ENCODE measurements at places on chromosomes 1 and 21. TPM values are rescaled to one million over a fixed set of nuclear protein-coding genes. Genes with fewer than 3 reads are reported as not detected.

DNA sequence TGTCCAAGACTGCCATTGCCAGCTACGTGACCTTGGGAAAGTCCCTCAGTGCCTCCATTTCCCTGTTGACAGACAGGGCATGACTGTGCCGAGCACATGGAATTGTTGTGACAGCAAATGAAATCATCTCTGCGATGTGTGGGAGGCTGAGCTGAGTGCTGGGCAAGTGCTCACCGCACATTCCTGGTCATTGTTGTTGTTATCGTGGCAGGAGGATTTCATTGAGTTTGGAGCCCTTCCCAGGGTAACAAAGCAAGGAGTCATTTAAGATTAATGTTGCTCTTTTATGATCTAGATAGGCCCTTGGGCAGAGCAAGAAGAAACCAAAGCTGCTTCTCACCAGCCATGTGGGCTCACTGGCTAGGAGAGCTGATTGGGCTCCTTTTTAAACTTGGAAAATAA, 39.6 kb upstream of the ITPKB start:
- DNase-seq, result no peak

The OR2T4 gene
- total RNA-seq, result not detected

DNA sequence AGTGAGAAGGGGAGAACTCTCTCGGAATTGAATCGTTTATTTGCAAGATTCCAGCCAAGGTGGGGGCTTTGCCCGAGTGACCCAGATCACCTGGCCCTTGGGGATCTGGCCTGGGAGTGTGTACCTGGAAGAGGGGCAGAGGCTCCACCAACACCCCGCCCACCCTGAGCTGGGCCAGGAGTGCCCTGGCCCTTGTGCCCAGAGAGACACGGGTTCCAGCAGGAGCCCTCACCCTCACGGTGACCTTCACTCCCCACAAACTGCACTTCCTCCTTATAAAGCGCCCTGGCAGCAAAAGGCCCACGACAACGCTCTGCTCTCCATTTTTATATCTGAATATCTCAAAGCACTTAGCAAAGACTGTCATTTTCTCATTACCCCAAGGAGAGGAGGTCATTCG, 16.6 kb downstream of the CASZ1 start:
- DNase-seq, result no peak

DNA sequence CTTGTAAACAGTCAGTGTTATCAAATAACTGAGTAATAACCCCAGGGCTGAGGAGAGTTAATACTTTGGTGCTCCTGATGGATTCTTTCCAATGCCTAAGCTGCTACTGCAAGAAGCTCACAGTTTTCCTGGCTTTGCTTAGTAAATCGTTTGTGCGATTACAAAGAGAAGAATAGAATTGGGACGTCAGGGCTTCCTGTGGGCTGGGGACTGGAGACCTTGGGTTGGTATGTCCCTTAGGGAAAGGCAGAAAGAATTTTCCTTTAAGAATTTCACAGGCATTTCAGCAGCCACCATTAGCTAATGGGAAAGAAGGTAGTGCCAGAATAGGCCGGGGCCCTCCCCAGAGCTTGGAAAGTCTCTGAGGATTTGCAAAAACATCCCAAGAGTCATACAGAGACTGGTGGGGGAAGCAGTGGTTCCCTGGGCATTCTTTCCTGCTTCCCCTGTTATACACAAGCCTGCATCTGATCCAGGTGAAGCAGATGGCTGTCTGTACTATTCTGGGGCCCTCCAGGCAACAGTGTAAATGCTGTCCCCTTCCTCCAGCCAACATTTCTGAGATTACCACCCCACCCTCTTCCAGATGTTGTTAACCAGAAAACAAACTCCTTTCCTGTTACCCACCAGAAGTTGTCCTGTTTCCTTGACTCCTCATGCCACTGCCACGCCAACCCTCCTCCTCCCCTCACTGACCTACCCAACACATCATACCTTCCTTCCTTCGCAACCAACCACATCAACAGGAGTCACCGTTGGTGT, 40.2 kb downstream of the PLXNA2 start:
- no peak for DNase-seq

DNA sequence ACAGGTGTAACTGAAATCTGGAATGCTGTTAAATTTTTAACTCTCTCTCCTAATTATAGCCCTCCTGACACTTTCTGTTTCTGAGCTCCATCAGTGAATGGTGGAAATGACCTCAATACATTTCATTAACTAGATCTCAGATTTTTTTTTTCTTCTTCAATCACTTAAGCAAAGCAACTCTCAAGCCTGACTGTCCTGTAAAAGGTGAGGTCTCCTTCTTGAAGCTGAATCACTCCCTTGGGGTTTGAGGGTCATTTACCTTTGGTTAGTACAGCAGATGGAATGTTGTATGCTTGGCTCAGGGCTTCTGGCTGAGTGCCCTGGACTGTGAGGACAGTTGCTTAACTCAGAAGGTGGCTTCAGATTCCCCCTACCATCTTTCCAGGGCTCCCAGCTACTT, 518.7 kb downstream of the PTPRC start:
- DNase-seq, result no peak

- DNase-seq, result no peak
Measured at GRCh38 chr1:63929106-63929478, 155.3 kb downstream of the ROR1 start.

The ZNF593OS gene
- not detected for total RNA-seq

DNA sequence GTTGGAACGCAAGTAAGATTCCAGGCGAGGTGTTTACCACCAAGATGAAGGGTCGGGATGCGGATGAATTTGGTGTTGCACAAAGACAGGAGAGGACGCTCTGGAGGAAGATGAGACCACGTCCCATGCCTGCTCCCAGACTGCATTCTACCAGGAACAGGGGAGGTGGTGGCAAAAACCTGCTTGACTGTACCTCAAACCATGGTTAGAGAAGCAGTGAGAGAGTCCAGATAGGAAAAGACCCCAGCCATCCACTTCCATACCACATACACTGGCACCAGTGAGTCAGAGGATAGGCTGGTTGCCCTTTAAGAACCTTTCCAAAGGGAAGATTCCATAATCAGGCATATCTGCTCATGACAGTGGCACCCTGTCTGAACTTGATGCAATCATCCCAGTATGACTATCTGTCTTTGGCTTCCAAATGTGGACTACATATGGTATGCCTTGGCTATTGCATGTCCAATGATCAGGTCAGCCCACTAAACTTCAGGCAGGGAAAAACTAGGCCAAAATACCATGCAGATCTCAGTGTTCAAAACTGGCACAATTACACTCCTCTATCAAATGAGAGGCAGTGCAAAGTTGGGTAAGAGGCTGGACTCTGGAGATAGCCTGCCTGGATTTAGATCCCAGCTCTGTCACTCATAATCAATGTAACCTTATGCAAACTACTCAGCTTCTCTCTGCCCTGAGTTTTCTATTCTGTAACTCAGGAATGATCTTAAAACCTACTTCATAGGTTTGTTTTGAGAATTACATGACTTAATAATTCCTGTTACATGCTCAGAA, 20.6 kb downstream of the NPR1 start:
- no peak for DNase-seq

- no peak for DNase-seq
Measured at GRCh38 chr1:228030451-228031201, 23.8 kb downstream of the WNT3A start.

DNA sequence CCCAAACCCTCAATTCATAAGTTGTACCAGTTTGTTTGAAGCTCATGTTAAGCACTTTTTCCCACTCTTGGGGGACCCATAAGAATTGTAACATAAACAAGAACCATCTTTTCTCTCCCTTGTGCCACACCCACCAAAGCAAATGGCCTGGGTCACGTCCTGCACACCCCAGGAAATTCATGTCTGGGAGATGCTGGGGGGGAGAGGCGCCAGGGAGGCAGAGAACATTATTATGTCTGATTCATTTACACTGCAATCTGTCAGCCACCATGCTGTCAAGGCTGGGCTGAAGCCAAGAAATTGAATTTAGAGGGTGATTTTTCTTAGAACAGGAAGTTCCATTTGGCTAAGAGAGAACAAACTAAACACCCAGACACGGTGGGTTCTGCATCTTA, 37.2 kb upstream of the IPO9 start:
- DNase-seq, result no peak

GRCh38 chr1:16924216-16924918, 2.6 kb downstream of the CROCC start:
- no peak for DNase-seq

The TDRD10 gene
- total RNA-seq, result 0.12 TPM
